NCI-H2107 (cell line): ENCODE measurements at places on chromosomes 3 and 15.

DNA sequence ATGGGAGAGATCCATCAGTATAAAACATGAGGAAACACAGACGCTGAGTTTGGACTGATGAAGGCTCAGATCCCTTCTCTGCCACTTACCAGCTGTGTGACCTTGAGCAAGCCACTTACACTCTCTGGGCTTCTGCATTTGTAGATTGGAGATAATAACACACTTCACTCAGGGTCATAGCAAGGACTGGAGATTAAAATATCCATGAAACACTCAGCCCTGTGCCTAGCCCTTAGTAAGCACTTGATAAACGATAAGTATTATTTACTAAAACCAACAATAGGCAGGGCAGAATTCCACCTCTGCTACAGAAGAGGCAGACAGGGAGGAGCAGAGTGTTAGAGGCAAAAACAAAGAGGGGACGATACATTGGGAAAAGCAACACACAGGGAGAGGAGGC lies 420.5 kb upstream of the WNT5A start:
- DNase-seq: no peak

- no peak for DNase-seq
These were observed 712.7 kb upstream of the LMCD1 start for GRCh38 chr3:7788881-7789280.

DNA sequence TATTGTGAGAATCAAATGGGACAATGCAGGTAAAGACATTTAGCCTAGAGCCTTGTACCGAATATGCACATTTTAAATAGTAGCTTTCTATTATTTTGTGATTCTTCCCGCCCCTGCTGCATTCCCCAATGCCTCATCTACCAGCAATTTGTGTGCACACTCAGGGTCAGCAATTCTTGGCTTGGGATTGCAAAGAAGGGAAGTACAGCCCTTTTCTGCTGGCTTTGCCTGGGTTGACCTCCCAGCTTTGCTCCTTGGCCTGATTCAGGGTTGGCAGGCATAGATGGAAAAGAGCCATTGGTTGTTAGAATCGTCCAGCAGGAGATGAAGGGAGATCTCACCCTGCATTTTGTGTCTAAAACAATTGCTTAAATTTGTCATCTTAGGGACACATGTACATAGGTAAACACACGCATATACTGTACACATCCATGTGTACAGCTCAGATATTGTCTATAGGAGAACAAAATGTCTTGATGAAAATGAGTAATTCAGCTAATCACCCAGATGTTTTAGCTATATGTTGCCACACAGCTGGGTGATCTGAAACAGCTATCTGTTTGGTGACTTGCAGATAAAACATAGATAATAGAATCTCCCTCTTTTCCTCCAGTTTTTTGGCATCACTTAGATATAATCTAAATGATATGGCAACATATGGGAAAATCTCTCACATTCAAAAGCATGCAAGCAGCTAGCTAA lies 340.9 kb upstream of the TBL1XR1 start:
- no peak for DNase-seq

GRCh38 chr3:100299016-100299415 lies 35.5 kb upstream of the NIT2 start:
- no peak for DNase-seq

- DNase-seq: peak; percentile 25
These were observed 259.5 kb downstream of the MECOM start for GRCh38 chr3:169403855-169404519.

DNA sequence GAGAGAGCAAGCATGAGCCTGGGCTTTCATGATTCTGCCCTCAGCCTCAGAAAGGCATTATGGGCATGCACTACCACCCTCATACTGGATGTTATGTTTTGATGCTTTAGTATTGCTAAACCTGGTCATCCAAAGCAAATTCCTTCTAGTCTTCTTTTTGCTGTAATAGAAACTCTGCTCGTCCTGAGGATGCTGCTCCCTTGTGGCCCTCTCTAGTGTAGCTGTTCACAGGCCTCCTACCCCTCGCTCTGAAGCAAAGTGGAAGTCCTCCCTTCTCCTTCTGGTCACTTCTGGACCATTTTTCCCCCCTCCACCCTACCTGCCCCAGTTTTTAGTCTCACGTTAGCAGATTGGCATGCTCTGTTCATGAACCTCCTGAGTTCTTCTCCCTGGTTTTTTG lies 22.9 kb upstream of the CCNL1 start:
- no peak for DNase-seq

GRCh38 chr3:191340966-191341365 lies 10.6 kb upstream of the UTS2B start:
- no peak for DNase-seq

DNA sequence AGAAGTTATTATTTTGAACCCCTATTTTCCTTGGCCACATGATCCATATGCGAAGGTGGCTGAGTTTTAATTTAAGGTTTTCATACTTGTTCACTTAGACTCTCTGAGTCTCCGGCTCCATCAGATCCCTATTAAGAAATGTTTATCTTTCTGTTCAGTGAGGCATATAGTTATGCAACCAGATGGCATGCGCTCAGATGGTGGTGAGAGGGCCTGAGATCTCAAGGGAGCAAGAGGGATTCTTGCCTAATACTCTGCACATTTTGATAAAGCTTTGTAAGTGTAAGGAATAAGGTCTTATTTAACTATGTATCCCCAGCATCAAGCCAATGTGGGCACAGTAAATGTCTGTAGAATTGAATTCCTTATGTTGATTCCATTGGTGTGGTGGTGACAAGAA lies 78.9 kb upstream of the DPH6 start:
- no peak for DNase-seq

- DNase-seq: no peak
These were observed 72.3 kb upstream of the BNC1 start for GRCh38 chr15:83356501-83357399.

DNA sequence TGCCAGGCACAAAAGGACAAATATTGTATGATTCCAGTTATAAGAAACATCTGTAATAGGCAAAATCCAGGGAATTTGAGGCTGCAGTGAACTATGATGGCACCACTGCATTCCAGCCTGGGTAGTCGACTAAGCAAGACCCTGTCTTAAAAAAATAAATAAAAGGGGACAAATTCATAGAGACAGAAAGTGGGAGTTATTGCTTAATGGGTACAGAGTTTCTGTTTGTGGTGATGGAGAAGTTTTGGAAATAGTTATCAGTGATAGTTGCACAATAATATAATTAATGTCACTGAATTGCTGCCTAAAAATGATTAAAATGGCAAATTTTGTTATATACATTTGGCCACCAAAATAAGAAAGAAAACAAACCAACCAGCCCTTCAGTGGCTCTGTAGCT lies 27.6 kb upstream of the CNBP start:
- DNase-seq: no peak

- DNase-seq: no peak
These were observed 207.4 kb downstream of the EPHA6 start for GRCh38 chr3:97021778-97022177.
